ENCODE measurements at places on chromosomes 2 and 18.

DNA sequence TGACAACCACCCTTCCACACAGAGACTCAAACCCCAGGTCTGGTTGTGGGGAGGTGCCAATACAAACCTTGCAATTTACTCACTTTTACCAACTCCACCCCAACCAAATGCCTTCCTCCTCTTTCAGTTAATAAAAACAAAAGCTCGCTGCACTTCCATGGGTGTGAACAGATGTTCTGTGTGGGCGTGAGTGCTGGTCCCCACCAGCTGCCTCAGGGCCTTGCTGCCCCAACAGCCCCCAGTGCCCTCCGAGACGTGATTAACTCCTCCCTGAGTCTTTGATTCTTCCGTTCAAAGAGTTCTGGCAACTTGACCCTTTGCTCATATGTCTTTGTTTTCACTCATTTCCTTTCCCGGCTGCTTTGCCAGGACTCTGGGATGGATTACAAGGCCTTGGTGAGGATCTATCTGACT, 258.9 kb upstream of the CXCR4 start:
- no peak for DNase-seq

- DNase-seq, result no peak
Measured at GRCh38 chr2:171210864-171211431, 50.3 kb upstream of the TLK1 start.

GRCh38 chr2:29382486-29382885, 267.3 kb downstream of the CLIP4 start:
- no peak for DNase-seq

DNA sequence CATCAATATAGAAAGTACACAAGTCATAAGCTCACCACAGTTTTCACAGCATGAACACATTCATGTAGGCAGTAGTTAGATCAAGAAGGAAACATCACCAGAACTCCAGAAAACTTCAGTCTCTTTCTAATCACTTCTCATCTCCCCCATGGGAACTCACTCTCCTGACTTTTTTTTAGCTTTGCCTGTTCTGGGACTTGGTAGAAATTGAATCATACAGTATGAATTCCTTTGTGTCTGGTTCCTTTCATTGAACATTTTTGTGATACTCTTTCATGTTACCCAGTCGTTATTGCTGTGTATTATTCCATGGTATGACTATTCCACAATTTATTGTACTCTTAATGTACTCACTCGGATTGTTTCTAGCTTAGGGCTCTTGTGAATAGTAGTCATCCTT, 160.2 kb downstream of the TAF4B start:
- DNase-seq, result no peak

GRCh38 chr2:118841450-118841827, 6.0 kb downstream of the EN1 start:
- no peak for DNase-seq

- peak; percentile 50 for DNase-seq
Measured at GRCh38 chr2:182763311-182763912, 47.4 kb downstream of the DNAJC10 start.

DNA sequence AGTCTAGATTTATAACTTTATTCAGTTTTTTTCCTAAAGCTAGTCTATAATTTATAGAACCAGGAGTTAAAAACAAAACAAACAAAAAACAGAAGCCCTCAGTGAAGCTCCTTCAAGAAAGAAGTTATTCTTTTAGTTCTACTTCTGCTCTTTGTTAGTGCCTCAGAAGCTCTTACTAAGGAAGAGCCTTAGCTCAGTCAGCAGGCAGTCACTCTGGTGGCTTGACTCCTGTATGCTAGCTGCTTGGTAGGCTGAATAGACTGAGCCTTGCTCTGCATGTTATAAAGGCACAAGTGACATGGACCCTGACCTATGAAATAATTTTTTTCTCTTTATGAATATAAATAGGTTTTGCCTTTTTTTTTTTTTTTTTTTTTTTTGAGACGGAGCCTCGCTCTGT, 24.8 kb downstream of the NCOA1 start:
- DNase-seq, result peak; percentile 27

GRCh38 chr18:55699233-55699765, 111.3 kb upstream of the TCF4 start:
- DNase-seq, result no peak

DNA sequence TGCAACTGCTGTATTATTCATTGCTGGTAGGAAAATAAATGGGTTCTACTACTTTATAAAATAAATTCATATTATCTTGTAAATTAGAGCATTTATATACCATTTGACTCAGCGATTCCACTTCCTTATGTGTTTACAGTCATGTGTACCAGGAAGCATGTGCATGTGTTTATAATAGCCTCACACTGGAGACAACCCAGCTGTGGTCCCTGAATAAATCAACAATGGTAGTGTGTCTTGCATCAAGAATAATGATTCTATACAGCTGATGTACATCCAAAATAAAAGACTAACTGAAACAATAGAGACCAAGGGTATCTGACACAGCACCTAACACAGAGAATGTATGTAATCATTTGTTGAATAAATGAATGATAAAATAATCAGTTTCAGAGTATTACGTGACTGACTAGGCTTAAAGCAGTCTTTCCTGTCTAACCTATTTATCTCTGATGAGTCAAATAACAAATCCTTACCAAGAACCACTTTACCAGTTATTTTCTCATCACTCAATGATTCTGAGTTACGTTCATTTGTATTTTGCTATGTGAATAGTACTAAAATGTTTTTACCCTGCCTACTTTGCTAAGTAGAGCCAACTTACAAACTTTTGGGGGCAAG, 216.8 kb downstream of the UBE2E3 start:
- no peak for DNase-seq

DNA sequence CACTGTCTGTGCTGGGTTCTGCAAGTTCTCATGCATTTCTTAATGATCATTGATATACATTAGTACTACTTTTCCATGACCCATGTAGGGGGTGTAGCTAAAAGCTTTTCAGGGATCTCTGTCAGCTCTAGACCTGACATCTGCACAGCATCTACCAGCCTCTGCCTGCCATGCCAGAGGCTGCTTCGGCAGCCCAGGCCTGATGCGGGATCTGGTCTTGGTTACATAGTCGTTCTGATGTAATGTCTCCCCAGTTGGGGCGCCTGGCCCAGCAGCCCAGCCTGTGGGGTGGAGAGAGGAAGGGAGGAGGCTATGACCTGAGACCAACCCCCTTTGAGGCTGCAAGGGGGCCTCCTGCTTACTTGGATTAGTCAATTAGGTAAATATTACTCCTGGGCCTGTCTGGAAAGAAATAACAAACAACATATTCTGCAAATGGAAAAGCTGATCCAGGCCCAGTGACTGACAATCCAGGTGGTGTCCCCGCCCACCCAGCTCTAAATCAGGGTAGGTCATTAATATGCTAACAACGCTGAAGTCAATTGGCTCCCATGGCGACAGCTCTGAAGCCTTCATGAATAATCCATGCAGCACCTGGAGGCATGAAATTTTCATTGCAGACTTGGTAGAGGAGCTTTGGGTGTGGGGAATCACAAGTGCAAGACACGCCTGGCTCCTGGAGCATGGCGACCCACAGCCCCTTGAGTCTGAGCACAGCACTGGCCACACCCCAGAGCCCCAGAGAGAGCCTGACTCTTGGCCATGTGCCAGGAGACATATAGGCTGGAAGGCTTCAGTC, 575.3 kb downstream of the CMPK2 start:
- DNase-seq, result no peak

DNA sequence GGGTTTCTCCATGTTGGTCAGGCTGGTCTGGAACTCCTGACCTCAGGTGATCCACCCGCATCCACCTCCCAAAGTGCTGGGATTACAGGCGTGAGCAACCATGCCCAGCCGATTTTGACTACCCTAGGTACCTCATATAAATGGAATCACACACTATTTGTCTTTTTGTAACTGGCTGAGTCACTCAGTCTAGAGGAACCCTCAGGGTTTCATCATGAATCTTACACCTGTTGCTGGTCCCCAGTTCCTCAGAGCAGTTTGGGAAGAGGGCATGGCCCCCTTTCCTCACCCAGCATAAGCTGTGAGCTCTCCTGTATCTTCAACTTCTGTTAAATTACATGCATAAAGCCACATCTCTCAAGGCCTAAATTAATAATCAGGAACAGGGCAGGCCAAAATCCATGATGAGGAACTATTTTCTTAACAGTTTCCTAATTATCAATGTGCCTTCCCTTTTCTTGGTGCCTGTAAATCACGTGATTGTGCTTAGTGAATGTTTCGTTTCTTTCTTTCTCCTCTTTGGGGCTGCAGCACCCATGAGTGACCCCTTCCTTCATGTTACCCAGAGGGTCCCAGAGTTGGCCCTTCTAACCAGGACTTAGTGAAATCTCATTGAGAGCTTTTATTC, 20.9 kb downstream of the DYSF start:
- no peak for DNase-seq

DNA sequence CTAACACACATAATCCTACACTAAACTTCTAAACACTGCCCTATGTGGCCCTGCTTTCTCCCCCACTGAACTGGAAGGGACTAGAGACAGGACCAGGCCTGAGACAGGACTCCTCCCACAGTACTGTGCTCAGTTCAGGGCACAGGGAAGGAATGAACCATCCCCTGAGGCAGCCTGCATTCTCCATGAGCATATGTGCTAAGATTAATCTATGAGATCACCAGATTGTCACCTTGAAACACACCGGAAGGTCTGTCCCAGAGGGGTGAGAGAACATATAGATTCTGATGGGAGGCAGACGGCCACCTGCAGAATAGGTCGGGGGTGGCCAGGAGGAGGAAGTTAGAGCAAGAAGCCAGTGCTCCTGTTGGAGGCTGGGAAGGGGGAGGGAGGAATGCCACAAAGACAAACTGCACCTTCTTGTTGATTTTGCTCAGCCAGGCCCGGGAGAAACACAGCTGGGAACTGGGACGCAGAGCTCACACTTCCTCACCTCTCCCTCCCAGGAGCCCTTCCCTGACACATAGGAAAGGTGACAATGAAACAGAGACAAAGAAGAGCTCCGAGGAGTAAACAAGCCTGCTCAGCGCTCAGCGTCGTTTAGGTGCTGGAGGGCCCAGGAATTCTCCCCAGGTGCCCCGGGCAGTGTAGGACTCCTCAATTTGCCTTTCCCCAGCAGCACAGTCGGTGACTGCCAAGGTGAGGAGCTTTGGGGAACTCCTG, 52.1 kb downstream of the ZBTB7C start:
- DNase-seq, result peak; percentile 85

GRCh38 chr2:68784188-68784587, 49.6 kb downstream of the ARHGAP25 start:
- DNase-seq, result no peak

DNA sequence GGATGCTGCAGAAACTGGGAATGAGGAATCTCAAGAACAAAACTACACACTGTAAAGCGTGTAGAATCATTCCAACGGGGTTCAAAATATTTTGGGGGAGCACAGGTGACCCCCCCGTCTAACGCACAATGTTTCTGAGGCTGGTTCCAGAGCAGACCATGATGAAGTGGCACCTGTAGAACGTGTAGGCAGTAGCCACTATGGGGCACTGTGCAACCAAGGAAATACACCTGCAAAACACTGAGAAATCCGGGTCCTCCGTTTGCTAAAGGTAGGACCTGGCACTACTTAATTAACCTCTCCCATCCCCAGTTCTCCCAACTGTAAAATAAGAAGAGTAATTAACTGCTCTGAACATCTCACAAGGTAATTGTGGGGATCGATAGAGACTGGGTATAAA, 22.6 kb downstream of the ST6GAL2 start:
- no peak for DNase-seq

DNA sequence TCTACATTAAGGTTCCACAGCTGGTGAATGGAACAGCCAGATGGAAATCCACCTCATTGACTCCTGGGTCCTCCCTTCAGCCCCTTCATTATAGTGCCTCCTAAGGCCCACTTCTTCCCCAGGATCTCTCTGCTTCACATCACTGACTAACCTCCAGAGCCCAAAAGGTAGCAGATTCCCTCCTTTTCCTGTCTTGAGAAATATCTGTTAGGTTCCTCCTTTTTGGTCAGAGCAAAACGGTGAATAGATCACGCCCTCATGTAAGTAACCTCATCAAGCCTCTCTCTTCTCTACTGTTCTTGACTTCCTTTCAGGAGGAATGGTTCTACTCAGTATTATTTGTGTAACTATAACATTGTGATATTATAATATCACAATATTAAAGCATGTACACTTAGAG, 155.0 kb upstream of the SRD5A2 start:
- no peak for DNase-seq
